Stimulated activated CD8-positive, alpha-beta memory T cell treated with anti-CD3 and anti-CD28 coated beads, Interleukin-7, amount 100 ng/mL, for 1 hour (primary cell): ENCODE measurements at places on chromosomes 3 and 15.

- no peak for DNase-seq
These were observed 16.2 kb downstream of the CCDC33 start for GRCh38 chr15:74252291-74252690.

DNA sequence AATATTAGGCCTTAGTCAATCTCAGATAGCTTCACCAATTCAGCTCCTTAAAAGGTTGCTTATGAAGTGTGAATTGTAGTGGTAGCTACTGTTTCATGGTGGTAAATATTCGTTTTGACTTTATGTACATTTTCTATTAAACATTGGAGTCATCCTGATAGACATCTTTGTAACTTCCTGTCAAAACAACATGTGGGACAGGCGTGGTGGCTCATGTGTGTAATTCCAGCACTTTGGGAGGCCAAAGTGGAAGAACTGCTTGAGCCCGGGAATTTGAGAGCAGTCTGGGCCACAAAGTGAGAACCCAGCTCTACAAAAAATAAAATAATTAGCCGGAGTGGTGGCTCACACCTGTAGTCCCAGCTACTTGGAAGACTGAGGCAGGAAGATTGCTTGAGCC, 2.0 kb upstream of the TRIM59 start:
- no peak for DNase-seq

GRCh38 chr3:102087236-102087635, 237.9 kb downstream of the NFKBIZ start:
- no peak for DNase-seq

DNA sequence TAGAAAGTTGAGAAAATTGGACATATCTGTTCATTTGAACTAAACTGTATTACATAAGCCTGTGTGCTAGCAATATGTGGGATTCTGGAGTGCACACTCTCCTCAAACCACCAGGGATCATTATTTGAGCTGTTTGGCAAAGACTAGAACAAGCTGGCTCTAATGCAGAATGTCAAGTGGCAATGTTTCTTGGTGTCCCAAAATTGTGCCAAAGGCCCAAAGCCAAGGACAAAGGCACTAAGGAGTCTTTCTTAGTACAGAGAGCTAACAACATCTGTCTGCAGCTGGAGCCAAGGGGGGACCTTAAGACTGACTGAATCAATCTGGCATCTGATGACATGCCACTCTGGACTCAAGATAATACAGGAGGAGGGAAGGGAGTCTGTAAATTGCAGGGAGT, 76.7 kb upstream of the STRIT1 start:
- DNase-seq = no peak

DNA sequence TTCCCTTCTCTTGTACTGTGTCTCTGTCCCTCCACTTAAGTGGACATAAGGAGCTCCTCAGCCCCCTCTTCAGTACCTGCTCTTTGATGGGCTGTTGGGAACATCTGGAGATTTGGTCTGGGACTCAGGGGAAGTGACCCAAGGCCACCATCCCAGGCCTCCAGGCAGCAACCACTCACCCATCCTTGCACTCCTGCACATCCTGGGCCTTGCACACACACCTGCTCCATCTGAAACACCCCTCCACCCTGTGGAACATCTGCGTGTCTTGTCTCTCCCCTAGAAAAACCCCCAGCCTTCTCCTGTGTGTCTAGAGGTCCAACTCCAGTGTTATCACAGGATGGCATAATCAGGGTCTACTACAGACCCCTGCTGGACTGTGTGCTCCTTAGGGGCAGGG, 74.3 kb downstream of the ABTB1 start:
- no peak for DNase-seq

DNA sequence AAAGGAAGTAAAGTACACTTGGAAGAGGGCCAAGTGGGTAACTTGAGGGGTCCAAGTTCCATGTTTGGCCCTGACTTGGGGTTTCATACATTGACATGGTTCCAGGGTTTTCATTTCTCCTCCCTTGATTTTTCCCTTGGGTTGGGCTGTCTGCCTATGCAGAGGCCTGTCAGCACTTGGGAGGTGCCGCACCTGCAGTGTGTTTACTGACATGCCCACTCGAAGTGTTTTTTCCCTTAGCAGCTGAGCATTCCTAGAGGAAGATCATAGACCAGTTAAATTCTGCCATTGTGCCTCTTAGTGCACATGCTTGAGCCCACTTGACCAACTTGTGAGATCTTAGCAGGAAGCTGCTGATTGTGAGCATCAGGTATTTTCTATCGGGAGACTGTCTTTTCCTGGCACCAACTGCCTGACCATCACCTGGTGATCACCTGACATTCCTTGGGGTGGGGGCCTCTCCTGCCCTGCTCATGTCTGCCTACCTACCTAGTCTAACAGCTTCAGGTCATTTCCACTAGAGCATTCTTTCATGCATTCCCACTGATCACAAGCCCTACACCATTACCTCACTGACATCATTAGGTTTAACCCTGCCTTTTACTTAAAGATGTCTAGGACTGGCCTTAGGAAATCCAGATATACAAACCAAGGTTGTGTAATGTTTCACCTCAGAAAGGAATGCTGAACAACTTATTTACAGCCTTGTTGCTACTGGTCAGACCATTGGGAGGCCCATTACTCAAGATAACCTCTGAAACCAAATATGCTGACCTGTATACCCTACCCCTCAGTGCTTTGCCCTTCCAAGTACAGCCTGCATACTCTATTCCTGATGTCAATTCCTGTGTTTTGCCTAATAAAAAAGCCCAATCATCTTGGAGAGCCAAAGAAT, 68.3 kb downstream of the CD47 start:
- no peak for DNase-seq

GRCh38 chr15:37880009-37880834, 54.2 kb upstream of the TMCO5A start:
- no peak for DNase-seq

- DNase-seq = no peak
These were observed 131.6 kb downstream of the CHCHD6 start for GRCh38 chr3:126835472-126836219.

DNA sequence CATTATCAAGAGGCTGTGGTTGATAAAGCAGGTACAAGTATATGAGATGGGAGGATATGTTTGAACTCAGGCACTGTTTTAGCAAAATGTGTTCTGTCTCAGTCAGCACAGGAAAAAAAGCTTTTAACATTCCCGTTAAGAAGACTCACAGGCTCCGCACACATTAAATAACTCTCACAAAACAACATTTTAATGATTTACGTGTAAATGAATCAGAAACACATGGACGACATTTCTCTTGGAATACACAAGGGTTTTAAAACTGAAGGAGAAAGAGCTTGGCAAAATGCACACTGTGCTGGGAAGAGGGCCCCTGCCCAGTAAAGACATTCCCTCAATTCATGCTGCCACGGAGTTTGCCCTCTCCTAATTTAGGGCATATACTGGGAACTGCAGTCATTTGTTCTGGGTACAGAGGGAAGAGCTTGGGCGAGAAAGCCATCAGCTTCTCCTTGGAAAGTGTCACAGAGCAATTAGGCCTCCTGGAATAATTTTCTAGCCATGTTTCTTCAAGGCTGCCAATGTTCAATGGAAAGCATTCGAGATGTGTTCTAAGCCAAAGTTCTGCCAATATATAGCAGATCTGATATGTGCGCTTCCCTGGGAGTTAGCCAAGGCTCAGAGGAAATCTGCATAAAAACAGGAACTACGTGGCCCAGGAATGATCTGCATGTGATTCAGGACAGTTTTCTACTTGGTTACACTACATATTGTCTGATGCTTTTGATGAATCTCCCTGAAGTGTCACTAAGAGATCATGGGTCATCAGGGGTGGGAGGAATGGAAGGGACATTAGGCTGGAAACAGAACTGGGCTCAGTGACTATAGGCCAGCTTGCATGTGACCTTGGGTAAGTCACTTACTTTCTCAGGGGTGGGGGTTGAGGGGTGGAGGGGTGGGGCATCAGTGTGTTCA, 2.2 kb upstream of the MASP1 start:
- no peak for DNase-seq

DNA sequence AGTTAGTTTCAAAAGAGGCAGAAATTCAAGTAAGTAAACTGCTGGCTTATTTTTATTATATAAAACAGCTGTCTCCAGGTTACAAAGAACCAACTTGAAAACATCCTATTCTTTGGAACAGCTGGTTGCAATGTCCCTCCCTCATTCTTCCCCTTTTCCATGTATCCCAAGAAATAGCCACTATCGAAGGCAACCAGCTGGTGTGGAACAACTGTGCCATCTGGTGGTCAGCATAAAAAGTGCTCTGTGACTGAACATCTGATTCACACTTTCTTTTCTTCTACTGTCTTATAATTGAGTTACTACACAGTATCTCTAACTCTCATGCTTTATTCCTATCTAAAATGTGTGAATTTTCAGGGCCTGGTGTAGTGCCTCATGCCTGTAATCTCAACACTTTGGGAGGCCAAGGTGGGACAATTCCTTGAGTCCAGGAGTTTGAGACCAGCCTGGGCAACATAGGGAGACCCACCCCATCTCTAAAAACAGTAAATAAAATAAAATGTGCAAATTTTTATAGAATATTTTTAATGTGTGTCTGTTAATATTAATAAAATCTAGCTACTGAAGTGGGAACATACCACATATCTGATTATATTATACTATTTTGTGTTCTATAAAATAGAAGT, 9.6 kb downstream of the OSBPL11 start:
- no peak for DNase-seq

- no peak for DNase-seq
These were observed 453.3 kb downstream of the ROBO1 start for GRCh38 chr3:79314544-79314943.

DNA sequence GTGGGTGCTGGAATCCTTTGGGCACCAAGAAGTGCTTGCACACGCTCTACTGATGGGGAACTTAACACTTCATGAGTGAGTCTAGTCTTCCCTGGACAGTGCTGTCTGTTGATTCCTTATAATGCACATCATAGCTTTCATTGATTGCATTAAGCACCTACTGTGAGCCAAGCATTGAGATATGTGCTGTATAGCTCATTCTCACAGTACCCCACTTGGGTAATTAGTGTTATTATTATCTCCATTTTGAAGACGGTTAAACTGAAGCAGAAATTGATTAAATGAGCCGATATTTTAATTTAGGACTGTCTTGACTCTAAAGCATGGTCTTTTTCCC, 504 bp upstream of the PDHB start:
- no peak for DNase-seq

GRCh38 chr3:11434017-11434526, 161.9 kb downstream of the ATG7 start:
- DNase-seq = no peak

GRCh38 chr3:128679338-128679737, 28.7 kb upstream of the RPN1 start:
- DNase-seq = no peak

- DNase-seq = no peak
These were observed 573.3 kb upstream of the NR2F2 start for GRCh38 chr15:95757171-95757570.

DNA sequence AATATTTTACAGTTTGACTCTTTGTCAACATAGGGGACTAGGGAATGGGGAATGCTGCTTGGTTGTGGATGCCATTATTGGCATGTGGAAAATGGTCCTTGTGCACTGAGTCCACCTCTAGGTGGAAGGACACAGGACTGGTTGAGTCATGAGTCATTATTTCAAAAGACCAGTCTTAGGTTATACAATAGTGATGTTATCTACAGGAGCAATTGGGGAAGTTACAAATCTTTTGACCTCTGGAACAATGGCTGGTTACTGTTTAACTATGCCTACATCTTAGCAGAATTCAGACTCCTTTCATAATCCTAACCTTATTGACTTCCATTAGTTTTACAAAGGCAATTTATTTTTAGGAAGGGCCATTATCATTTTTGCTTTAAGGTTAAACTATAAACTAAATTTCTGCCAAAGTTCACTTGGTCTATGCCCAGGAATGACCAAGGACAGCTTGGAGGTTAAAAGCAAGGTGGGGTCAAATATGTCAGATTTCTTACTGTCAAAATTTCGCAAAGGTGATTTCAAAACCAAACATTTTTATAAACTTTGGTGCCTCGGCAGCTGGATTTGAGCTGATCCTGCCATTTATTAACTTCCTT, 11.8 kb upstream of the CCR8 start:
- DNase-seq = no peak

- DNase-seq = no peak
These were observed 2.0 kb downstream of the LYSMD2 start for GRCh38 chr15:51735228-51736010.

- DNase-seq = no peak
These were observed 141.5 kb downstream of the SATB1 start for GRCh38 chr3:18283680-18284079.

DNA sequence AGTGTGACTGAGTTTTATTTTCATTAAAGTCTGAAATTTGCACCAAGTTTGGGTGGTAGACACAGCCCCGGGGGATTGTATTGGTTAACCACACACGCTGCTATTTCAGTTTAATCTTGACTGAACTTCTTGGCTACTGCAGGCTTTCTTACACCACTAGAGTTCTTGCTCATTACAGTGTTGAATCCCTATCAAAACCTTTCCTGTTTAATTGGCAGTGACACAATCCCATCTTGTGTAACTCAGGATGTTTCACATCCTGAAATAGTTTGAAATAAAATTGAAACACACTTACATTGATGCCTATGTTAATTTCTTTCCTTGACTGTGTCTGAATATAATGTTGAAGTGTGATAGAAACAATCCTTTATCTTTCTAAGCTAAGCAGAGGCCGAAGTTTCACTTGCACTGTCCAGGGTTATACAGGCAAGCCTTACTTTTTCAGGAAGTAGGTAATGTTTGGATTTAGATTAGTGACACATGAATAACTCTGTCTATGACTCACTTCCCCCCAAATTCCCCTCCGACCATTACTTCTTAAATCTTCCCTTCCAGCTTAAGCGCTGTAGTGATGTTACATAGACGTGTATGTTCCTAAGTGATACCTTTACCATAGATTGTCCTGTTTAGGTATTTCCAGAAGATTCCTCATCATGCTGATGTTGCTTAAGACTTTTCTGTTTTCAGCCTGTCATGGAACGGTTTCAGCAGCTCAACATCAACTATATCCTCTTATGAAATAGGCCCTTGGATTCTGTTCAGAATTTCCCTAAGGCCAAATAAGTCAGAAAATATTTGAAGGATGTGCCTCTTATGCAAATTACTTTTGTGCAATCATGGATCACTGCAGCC, 16.8 kb downstream of the ATG7 start:
- no peak for DNase-seq

- DNase-seq = no peak
These were observed 331.5 kb upstream of the MCTP2 start for GRCh38 chr15:93899817-93900216.

- DNase-seq = no peak
These were observed 1.7 kb downstream of the LPCAT4 start for GRCh38 chr15:34365091-34365825.

DNA sequence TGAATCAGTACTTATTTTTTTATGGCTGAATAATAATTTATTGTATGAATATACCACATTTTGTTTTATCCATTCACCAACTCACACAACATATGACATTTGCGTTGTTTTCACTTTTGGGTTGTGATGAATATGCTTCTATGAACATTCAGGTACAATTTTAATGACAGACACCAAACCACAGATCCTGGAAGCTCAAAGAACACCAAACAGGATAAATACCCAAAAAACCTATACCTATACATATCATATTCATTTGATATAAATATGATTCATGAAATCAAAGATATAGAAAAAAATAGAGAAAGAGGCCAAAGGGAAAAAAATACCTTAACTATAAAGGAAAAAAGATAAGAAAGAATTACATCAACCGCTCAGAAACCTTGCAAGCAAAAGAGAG, 35.8 kb downstream of the FAM240A start:
- DNase-seq = no peak

GRCh38 chr3:135268941-135269532, 474.0 kb downstream of the EPHB1 start:
- no peak for DNase-seq

GRCh38 chr3:30236011-30236410, 370.4 kb upstream of the TGFBR2 start:
- DNase-seq = no peak
